ENCODE measurements at places on chromosomes 11 and 22.

GRCh38 chr11:28439403-28439802, 331.2 kb downstream of the METTL15 start:
- no peak for DNase-seq

- no peak for DNase-seq
Observed at GRCh38 chr22:20182365-20182764, 31.5 kb upstream of the CCDC188 start.

GRCh38 chr11:94948070-94948617, 25.2 kb downstream of the CWC15 start:
- DNase-seq = no peak

DNA sequence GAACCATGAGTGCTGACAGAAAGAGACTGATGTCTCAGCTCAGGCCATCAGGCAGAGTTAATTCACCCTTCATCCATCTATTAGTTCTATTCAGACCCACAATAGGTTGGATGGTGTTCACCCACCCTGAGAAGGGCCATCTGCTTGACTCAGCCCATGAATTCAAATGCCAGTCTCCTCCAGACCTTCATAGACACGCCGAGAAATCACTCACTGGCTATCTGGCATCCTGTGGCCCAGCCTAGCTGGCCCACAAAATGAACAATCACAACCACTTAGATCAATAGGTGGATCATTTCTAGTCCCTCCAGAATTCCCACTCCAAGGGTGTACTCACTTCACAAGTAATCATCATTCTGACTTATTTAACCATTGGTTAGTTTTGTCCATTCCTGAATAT, 58.2 kb downstream of the MYEOV start:
- DNase-seq = no peak

GRCh38 chr11:70201882-70202861, 924 bp upstream of the FADD start:
- no peak for DNase-seq

- no peak for DNase-seq
Observed at GRCh38 chr11:116507849-116508695, 264.7 kb downstream of the BUD13 start.

GRCh38 chr11:131999084-131999483, 628.7 kb downstream of the NTM start:
- DNase-seq = no peak

DNA sequence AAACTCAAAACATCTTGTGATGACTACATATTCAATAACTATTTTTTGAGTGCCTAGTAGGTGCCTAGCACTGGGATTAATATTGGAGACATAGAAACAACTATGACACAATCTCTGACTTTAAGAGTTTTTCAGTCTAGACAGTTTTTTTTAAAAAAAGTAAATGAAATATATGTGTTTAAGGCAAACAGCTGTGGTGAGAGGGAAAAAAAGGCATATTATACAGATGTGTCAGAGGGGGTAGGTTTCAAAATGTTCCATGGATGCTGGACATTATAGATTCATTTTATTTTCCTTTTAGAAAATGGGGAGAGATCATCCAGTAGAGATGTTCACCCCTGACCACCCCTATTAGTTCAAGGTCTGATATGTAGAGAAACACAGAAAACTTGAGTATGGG, 90.8 kb downstream of the LUZP2 start:
- no peak for DNase-seq

DNA sequence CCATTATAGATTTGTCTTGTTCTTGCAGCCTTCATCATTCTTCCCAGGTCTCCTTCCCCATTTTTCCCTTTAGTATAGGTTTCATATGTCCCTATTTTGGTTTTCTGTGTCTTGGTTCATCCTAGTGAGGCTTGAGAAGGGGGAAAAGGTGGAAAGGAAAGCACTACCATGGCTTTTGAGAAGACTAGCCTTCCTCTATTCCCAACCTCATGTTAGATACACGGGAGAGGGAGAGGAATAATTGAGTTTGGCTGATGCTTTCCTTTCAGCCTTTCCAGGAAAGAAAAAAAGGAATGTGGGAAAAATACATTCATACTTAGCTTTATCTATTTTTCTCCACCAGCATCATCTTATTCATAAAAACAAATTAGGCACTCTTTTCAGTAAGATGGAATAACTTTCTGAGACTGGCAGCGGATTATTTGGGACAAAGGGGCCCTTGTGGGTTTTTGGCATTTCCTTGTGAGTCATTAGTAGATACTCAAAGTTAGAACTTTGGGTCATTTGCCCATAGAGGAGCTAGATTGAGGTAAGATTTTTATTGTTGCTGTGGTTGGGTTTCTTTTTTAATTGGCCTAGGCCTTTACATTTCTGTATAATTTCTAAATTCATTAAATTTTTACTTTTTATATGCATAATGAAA, 23.8 kb downstream of the CAPRIN1 start:
- DNase-seq = no peak
